SK-N-SH (cell line): ENCODE measurements at places on chromosomes 1 and 21.
A peak's percentile ranks its signal among the peaks of the same experiment; 100 is the strongest.

GRCh38 chr1:91792489-91793071 is 93.4 kb downstream of the TGFBR3 start:
- no peak for DNase-seq

GRCh38 chr1:151001602-151002001 is 5.1 kb downstream of the MINDY1 start:
- DNase-seq = no peak

GRCh38 chr1:214912127-214912526 is 170.4 kb upstream of the KCNK2 start:
- DNase-seq = no peak

GRCh38 chr1:187226396-187226795 is 397.6 kb downstream of the PLA2G4A start:
- DNase-seq = no peak

DNA sequence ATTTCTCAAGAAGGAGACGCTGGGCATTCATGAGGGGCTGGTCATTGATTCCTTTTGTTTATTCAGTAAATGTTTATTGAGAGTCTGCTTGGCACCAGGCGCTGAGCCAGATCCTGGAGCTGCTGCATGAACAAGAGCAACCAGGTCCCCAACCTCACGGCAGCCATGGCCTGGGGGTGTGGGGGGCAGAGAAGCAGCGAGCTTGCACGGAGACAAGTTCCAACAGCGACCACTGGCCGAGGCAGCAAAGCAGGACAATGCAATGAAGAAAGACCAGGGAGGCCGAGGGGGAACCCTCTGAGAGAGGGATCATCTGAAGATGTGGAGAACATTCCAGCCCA is 7.5 kb downstream of the KCNAB2 start:
- DNase-seq = no peak

DNA sequence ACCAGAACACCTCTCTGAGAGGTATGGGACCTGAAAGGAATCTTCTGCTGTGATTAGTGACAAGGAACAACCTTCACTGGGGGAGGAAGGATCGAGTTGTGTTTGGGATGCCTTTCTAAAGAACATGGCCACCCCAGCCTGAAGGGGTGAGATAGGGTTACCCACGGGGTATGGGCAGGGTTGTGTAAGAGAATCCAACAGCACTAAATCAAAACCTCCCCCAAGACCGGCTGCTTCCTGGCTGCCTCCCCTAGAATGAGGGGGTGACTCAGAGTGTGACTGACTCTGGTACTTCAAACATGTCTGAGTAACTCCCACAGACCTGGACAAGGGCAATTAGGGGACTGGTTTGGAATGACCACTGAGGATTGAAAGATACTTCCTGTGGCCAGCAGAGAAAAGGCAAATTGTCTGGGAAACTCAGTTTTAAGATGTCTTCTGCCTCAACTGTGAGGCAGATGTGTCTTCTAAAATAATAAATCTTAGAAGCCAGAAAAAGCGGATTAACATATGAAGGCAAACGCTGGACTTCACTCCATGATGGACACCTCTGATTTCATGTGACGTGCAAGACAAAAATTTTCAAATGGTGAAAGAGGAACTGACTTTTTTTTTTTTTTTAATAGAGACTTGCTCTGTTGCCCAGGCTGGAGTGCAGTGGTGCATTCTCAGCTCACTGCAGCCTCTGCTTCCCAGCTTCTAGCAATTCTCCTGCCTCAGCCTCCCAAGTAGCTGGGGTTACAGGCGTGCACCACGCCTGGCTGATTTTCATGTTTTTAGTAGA is 6.7 kb upstream of the PTPN14 start:
- no peak for DNase-seq

DNA sequence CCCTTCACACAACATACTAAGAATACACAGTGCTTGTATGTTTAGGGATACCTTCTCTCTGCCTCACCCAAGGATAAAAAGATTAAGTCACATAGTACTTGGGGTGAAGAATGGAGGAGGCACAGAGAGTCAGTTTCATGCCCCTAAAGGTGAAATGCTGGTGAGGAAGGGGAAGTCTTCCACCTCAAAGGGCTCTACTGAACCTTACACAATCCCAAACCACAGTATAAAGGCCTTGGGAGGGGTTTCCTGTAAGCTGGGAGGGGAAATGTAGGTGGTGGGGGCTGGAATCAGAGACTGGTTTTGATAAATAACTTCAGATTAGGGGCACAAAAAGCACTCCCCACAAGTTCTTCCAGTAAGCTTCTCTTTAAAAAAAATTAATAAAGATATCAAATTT is 3.5 kb downstream of the MINDY1 start:
- no peak for DNase-seq

GRCh38 chr1:8073112-8073855 is 47.2 kb upstream of the ERRFI1 start:
- DNase-seq = no peak

DNA sequence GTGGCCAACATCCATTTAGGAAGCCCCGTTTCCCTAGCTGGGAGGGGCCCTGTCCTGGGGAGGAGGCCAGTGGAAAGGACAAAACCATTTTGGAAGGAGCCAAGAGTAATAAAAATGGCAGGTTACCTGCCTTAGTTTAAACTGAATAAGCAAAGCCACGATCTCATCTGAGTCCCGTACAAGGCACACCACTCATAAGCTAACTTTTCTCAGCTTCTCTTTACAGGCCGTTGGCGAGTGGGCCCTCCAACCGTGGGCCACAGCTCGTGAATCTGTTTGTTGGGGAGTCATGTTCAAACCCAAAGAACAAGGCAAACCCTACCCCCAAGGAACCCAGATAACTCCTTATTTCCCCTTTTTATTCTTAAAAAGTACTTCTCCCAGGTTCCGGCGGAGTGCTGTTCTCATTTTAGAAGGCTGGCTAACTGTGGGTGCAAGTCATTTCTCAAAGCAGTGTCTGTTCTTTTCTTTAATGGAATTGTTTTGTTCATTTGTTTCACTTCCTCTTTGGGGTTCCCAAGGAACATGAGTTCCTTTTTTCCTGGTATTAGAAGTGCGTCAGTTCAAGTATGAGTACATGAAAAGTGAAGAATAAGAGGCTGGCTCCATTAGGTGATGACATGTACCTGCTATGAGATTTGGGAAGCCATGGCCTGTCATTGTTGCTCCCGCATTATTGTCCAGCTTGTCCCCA is 89.0 kb downstream of the PSMG1 start:
- DNase-seq = no peak

- DNase-seq = no peak
These were observed 26.4 kb downstream of the TIAM1 start for GRCh38 chr21:31317688-31318087.

DNA sequence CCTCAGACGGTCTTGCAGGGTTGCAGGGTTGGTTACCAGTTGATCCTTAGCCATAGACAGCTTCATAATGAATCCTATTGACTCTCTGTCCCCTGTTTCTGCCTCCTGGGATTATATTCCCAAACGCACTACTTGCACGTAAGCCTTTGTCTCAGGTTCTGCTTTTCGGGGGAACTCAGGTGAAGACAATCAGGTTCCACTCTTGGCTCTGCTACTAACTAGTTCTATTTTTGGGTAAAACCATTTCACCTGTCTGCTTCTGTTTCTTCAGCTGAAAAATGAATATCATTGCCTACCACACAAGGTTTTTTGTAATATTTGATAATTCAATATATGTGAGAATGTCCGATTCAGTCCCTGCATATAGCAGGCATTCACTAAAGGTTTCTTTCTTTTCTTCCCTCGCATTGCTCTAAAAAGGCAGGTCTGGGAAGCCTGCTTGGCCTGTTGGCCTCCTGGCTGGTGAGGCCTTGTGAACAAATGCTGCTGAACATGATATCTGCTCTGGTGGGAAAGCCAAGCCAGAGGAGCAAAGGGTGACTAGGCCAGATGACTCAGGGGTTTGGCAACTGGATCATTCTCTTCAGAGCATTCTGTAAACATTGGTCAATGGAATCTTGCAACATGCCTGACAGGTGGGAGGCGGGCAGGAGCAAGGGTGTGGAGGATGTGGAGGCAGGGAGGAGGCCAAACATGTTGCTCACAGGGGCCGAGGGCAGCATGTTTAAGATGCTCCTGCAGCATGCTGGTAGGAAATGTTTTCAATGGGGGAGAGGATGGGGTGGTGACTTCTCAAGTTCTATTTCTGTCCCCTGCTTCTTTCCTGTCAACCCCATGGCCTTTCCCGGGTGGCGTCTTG is 23.8 kb downstream of the IER5 start:
- no peak for DNase-seq

GRCh38 chr1:8082945-8083344 is 56.8 kb upstream of the ERRFI1 start:
- DNase-seq = no peak

- no peak for DNase-seq
These were observed 59.5 kb downstream of the ZBTB17 start for GRCh38 chr1:15916417-15916816.

GRCh38 chr21:42672699-42673458 is 19.5 kb downstream of the PDE9A start:
- DNase-seq = no peak

GRCh38 chr1:201597551-201598230 is 58.8 kb downstream of the NAV1 start:
- DNase-seq = no peak

GRCh38 chr1:221555689-221556433 is 186.0 kb downstream of the DUSP10 start:
- no peak for DNase-seq

- DNase-seq = no peak
These were observed 20.6 kb downstream of the IPO9 start for GRCh38 chr1:201849372-201850052.

DNA sequence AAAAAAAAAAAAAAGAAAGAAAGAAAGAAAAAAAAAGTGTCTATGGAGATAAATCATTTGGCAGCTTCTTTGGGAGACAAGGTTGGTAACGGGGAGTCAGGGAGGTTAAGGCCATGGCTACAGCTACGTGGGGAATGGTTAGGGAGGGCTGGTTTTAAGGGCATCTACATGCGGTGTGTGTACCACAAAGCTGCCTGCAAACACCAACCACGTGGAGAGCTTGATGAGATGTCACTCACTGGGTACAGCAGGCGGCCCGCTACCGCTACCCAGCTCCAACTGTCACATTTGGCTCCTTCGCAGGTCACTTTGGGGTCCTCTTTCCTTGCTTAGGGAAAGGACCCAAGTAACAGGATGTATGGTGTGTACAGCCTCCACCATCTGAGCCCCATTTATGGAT is 4.2 kb downstream of the NPPB start:
- DNase-seq = no peak

DNA sequence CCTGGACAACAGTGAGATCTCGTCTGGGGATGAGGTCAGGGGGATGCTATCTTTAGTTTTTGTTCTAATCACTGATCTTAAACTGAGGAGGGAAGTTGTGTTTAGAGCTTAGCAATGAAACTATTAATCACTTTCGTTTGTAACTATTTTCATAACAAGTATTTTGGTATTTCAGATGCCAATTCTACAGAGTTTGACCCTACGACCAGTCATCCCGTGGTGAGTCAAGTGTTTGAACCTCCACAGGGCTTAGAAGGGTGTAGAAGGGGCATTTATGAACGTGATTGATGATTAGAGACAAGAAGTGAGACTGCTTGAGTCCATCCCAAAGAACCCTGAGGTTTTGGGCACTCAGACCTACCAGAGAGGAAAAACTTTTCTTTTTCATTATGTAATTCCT is 15.6 kb downstream of the SLFNL1 start:
- no peak for DNase-seq

DNA sequence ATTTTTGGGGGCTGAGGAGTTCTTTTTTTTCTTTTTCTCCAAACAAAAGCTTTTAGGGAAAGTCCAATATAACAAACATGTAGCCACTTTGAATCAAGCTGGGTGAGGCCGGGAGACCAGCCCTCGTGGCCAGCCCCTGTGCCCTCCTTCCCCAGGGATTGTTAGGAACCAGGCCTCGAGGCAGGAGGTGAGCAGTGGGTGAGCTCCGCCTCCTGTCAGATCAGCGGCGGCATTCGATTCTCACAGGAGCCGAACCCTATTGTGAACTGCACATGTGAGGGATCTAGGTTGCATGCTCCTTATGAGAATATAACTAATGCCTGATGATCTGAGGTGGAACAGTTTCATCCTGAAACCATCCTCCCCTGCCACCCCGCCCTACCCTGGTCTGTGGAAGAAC is 41.8 kb upstream of the TTC22 start:
- no peak for DNase-seq

GRCh38 chr1:32899586-32900296 is 1.4 kb downstream of the TMEM54 start:
- DNase-seq = peak; percentile 49

GRCh38 chr1:223022641-223023473 is 120.2 kb downstream of the TLR5 start:
- peak; percentile 60 for DNase-seq

- no peak for DNase-seq
These were observed 8.7 kb upstream of the KCNK1 start for GRCh38 chr1:233605205-233605604.
